ENCODE measurements at places on chromosomes 12 and 14. TPM values are rescaled to one million over a fixed set of nuclear protein-coding genes. Genes with fewer than 3 reads are reported as not detected.

The SRGAP1 gene
- 17.5 TPM for total RNA-seq

The STYK1 gene
- total RNA-seq = not detected

The CACNA2D4 gene
- total RNA-seq = 0.99 TPM

The RNASE7 gene
- not detected for total RNA-seq

All from fibroblast of lung (primary cell).